Right lung (tissue), 10 donors: ENCODE measurements at places on chromosomes 3 and 15. TPM values are rescaled to one million over a fixed set of nuclear protein-coding genes. Genes with fewer than 3 reads are reported as not detected.

ARNT2 gene
- 28.8 TPM for polyA plus RNA-seq

CSPG5 gene
- polyA plus RNA-seq, result 0.84 TPM

GOLGA6L7 gene
- 0.70 TPM for polyA plus RNA-seq

SNTN gene
- 14.6 TPM for polyA plus RNA-seq

RASGRP1 gene
- 1.5 TPM for polyA plus RNA-seq

ROPN1 gene
- 0.42 TPM for polyA plus RNA-seq

TNFSF10 gene
- 52.7 TPM for polyA plus RNA-seq

SLC6A20 gene
- polyA plus RNA-seq, result 0.60 TPM

NOX5 gene
- polyA plus RNA-seq, result 0.39 TPM

MYLK gene
- polyA plus RNA-seq, result 392 TPM
